ENCODE measurements at places on chromosomes 1 and 21. TPM values are rescaled to one million over a fixed set of nuclear protein-coding genes. Genes with fewer than 3 reads are reported as not detected.

DNA sequence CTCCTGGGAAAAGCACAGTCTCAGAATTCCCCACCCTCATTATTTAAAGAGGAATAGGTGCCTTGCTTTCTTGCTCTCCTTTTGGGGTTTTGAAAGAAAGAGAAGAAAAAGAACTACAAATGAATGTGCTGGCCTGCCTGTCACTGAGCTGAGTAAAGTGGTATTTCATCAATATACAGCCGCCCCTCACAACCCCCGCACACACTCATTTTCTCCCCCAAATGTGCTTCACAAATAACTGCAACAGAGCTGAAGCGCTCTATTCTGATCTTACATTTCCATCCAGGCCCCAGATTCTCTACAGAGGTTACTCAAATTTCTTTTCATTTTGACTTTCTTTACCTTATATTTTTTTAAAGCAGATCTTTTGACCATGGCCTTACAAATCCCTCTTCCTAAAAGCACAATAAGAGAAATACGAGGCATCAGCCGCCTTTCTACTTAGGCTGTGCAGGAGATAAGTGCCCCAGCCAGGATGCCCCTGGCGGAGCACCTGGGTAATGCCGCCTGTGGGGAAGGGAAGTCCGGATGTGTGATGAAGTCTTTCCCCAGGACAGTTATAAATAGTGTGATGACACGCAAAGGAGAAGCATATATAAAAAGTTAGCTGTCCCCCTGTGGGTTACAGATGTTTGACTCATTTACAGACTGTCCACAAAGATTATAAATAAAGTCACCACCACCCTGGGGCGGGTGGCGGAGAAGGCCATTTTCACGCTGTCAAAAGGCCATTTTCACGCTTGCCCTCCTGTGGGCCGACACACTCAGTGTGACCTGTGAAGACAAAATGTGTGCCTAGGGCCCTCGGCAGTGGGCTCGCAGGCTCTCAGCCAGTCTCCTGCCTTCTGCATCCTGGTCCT lies 6.5 kb downstream of the KCNN3 start:
- DNase-seq = no peak

DNA sequence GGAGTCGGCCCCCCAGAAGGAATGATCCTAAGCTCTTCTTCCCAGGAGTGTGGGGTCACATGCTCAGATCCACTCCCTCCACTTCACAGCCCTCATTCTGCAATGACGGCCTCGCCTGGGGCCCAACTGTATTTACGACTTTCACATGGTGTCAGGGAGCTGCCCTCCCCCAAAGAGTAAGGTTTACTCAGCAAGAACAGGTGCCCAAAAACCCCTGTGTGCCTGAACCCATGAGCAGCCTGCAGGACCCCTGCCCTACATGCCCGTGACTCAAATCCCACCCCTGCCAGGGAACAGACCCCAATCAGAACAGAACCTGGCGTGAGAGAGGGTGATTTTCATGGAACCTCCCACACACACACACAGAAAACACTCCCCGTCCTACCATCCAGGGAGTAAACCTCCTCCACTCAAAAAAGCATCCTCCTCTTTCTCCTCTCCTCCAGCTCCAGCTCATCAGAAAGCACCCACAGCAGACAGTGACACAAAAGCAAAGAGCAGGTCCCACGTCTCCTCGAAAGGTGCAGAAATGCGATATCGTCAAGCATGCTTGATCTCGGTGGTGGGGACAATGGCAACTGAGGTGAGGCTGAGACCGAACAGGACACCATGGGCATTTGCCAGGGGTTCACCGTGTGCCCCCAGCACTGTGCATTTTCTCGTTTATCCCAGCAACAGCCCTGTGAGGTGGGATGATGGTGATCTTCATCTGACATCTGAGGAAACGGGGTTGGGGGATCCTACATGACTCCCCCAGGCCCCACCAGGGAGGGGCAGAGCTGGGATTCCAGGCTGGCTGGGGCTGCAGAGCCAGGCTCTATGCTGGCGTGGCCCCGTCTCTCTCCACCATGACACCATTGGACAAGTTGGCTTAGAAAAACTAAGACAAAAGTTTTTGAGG lies 397.9 kb downstream of the NPHP4 start:
- DNase-seq = peak; percentile 84

GRCh38 chr1:234260578-234260977 lies 112.7 kb upstream of the COA6 start:
- DNase-seq = no peak

DNA sequence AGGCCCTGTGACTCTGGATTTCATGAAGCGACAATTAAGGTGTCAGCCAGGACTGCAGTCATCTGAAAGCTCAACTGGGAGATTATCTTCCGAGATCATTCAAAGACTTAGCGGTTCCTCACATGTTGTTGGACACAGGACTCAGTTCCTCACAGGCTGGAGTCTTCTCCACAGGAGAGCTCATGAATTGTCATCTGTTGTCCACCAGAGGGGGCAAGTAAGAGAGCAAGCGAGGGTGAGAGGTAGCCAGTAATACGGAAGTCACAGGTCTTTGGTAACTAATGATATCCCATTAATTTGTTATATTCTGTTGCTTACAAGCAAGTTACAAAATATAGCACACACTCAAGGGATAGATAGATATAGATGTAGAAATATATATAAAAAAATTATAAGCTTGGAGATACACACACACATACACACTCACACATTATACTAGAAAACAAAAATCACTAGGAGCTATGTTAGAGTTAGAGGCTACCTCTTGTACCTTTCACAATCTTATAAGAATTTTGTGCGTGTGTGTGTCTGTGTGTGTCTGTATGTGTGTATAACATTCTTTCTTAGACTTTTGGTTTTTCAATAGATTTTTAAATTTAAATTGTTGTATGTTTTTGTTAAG lies 1695.3 kb downstream of the BRINP3 start:
- DNase-seq = no peak

GRCh38 chr21:35051287-35051818 lies 2.3 kb upstream of the RUNX1 start:
- no peak for DNase-seq

- DNase-seq = no peak
Measured at GRCh38 chr21:40923901-40924300, 76.9 kb upstream of the DSCAM start.

GRCh38 chr1:228350831-228351781 lies 55.5 kb downstream of the TRIM11 start:
- DNase-seq = no peak

DNA sequence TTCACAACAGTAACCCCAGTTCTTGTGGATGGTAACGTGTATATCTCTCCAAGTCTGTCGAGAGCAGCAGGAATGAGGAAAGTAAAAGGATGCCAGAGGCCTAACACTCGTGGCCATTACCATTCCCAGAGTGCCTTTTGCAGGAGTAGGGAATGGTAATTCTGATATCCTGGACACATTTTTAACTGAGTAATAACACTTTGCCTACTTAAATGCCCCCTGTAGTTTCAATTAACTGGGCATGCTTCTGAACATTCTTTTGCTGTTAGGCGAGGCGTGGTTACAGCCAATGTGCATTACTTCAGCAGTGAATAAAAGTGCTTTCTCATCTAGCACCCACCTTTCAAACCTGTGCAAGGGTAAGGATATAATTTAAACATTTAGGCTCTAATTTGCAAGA lies 258.5 kb upstream of the ADGRL2 start:
- no peak for DNase-seq

DNA sequence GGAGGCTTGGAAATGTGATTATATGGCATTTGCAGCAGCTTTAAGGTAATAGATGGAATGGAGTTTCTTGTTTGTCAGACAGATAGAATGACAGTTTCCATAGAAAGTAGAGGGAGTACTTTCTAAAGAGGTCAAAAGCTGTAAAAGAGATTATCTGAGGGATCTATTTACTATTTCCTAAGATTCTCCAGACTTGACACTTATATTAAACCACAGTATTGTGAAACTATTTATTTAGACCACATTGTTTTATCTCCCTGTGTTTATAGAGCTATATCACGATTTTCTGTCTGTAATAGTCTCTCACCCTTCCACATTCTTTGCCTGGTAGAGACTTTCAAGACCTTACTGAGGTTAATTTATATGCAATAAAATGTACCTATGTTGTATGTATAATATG lies 66.7 kb downstream of the MAN1A2 start:
- DNase-seq = no peak

Gene TIAM1
- total RNA-seq = 41.3 TPM

Measured in vagina (tissue), 2 donors.